Effector CD4-positive, alpha-beta T cell (primary cell): ENCODE measurements at places on chromosomes 3 and 15.

- no peak for DNase-seq
These were observed 70.3 kb downstream of the RORA start for GRCh38 chr15:61158504-61159407.

DNA sequence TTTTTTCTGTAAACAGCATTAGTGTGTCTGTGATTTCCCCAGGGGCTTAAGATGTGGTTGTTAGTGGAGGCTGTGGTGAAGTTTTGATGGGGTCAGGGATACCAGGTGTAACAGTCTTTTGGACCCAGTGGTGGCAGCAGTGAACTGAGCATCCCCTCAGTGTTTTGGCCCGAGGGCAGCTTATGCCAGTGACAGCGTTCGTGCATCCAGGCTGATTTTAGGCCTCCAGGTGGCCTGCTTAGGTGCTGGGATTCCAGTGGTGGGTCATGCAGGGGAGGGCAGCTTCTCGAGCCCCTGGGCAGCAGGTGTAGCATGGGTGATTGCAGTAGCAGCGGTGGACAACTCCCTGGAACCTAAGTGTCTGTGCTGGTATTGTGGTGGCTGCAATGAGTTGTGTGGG, 29.2 kb downstream of the STT3B start:
- DNase-seq = no peak

DNA sequence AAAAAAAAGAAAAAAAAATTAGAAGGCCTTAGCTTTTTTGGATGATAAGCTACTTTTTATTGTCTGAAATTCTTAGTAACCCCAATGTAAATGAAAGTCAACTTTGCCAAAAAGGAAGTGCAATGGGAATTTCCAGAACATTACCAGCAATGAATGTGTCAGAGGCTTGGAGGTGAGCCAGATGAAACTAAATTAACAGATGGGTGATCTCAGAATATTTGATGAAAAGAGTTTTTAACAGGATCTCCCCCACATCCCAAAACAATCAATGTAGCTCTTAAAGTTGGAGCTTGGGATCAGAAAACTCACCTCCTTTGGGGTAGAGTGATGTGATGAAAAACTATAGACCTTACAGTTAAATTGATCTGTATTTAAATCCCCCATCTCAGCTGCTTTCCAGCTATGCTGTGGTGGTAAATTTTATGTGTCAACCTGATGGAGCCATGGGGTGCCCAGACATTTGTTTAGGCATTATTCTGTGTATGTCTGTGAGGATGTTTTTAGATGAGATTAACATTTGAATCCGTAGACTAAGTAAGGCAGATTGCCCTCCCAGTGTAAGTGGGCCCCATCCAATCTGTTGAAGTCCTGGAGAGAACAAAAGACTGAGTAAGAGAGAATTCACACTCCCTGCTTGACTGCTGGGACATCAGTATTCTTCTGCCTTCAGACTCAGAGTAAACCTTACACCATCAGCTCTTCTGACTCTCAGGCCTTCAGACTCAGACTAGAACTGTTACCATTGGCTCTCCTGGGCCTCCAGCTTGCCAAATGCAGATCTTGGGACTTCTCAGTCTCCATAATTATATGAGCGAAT, 84.3 kb upstream of the TNFSF10 start:
- no peak for DNase-seq

DNA sequence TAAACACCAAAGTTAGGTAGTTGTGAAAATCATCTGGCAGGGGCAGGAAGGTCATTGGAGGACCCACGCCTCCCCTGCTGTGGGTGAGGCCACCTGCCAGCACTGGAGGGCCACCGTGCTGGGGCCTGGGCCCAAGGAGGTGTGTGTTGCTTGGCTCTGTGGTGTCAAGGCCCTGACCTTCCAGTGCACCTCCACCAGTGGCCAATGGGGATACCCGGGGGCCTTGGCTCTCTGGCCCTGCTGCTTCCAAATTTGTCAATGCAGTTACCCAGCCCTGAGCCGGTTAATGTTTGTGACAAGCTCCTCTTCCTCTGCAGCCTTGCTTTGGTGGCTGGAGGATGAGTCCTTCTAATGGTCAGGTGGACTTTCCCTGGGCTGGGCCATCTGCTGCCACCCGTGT, 150.2 kb downstream of the KLF13 start:
- no peak for DNase-seq

- no peak for DNase-seq
These were observed 1.5 kb downstream of the MYL3 start for GRCh38 chr3:46861605-46862368.

DNA sequence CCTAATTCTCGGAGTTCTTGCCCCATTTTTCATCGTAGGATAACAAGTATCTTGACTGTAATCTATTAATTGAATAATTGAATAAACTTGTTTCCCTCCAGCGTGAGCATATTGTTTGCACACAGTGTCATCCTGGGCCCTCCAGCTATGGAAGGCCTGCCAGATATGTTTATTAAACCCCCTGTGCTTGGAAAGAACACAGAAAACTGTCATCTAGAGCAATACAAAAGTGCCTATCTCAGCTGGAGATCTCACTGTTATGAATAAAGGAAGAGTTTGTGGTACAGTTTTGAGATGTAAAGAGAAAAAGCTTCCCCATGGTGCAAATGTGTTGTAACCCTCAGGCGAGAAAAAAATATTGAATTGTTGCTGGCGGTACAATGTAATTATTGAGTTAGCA, 405.9 kb downstream of the SOX2 start:
- DNase-seq = no peak

GRCh38 chr3:22713936-22714335, 489.2 kb upstream of the UBE2E2 start:
- no peak for DNase-seq

DNA sequence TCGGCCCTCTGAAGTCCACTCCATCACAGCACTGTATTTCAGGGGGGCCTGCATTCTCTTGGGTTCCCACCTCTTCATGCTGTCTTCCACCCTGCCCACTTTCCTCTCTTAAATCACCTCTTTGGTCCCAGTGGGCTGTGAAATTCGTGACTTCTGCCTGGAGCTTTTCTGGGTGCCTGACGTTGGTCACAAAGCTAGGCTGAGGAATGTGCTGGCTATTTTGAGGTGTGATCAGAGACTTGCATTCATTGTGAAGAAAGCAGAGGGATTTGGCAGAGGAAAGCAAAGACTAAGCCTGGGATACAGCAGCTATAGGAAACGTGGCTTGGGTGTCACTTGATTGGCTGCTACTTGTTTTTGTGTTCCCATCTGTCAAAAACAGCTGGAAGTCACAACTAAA, 202.5 kb downstream of the SATB1 start:
- no peak for DNase-seq

DNA sequence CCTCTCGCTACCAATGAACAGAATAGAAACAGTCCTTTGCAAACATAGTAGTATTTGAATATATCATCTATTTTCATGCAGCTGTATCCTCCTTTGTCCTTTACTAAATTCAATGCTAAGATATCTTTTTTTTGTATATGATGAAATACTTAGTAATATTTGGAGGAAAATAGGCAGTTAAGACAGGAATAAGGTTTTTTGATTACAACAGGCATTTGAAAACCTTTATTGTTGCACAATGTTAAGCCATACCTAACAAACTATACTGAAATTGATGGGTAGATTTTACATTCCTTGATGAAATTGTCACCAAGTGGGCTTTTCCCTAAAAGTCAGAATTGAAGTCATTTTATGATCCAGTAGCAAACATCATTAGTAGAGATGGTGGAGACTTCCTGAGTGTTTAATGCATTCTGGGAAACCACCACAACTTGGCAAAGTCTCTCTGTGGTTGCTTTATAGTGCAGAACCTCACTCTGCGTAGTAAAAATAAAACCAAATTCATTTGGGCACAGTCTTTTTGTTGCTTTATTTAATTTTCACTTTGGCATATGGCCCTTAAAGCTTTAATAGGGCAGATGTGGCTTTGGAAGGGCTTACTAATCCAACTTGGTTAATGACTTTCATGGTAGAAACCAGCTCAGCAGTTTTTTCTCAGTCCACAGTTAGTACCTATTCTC, 216.0 kb downstream of the DIPK2A start:
- no peak for DNase-seq

GRCh38 chr3:13420831-13421765, 976 bp upstream of the NUP210 start:
- peak; percentile 85 for DNase-seq
